ENCODE measurements at places on chromosomes 4 and X.

GRCh38 chr4:75637176-75637575 is 6.8 kb upstream of the CDKL2 start:
- H3K36me3 ChIP-seq, result peaks cover 14% of the 10 kb centered on the region
- H3K4me1 ChIP-seq, result peaks cover 9% of the 10 kb centered on the region
- no peak overlapping the region for H3K4me3 ChIP-seq
- H3K27me3 ChIP-seq, result peaks cover 2% of the 10 kb centered on the region
- no peak overlapping the region for H3K27ac ChIP-seq

- no peaks in the 10 kb centered on the region for H3K4me1 ChIP-seq
- no peak for DNase-seq
- H3K27ac ChIP-seq, result no peak overlapping the region
- H3K4me3 ChIP-seq, result no peak overlapping the region
- H3K36me3 ChIP-seq, result no peaks in the 10 kb centered on the region
Measured at GRCh38 chr4:141294306-141294705, 73.6 kb downstream of the ZNF330 start.

GRCh38 chr4:156312261-156312847 is 358.7 kb upstream of the CTSO start:
- no peak overlapping the region for H3K4me3 ChIP-seq
- no peaks in the 10 kb centered on the region for H3K36me3 ChIP-seq
- DNase-seq, result no peak
- no peak overlapping the region for H3K27ac ChIP-seq
- H3K4me1 ChIP-seq, result no peaks in the 10 kb centered on the region

DNA sequence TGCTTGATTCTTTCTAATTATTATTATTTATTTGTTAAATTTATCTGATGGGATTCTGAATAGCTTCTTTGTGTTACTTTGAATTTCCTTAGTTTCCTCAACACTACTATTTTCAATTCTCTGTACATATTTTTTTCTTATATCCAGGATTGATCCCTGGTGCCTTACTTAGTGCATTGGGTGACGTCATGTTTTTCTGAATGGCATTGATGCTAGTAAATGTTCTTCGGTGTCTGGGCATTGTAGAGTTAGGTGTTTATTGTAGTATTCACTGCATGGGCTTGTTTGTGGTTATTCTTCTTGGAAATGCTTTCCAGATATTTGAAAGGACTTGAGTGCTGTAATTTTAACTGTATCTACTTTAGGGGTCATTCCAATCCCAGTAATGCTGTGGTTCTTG is 938.1 kb downstream of the FAM133A start:
- no peak overlapping the region for H3K27ac ChIP-seq
- H3K27me3 ChIP-seq, result no peaks in the 10 kb centered on the region
- DNase-seq, result no peak
- no peaks in the 10 kb centered on the region for H3K36me3 ChIP-seq
- H3K4me1 ChIP-seq, result no peaks in the 10 kb centered on the region

GRCh38 chrX:9207142-9207541 is 173.2 kb upstream of the FAM9B start:
- H3K4me1 ChIP-seq, result peaks cover 5% of the 10 kb centered on the region
- no peak overlapping the region for H3K4me3 ChIP-seq
- no peaks in the 10 kb centered on the region for H3K36me3 ChIP-seq
- no peak for DNase-seq
- H3K27me3 ChIP-seq, result peaks cover 2% of the 10 kb centered on the region
- H3K27ac ChIP-seq, result no peak overlapping the region
